Mesothelial cell of epicardium (in vitro differentiated cells): ENCODE measurements at places on chromosomes 4 and X.

GRCh38 chr4:105469736-105470135, 4.1 kb downstream of the PPA2 start:
- DNase-seq, result no peak

- DNase-seq, result no peak
These were observed 70.5 kb downstream of the AFF1 start for GRCh38 chr4:87005369-87005689.

- DNase-seq, result no peak
These were observed 479.3 kb downstream of the INPP4B start for GRCh38 chr4:142366769-142367181.

- no peak for DNase-seq
These were observed 125.3 kb upstream of the RAI2 start for GRCh38 chrX:17986440-17986839.

DNA sequence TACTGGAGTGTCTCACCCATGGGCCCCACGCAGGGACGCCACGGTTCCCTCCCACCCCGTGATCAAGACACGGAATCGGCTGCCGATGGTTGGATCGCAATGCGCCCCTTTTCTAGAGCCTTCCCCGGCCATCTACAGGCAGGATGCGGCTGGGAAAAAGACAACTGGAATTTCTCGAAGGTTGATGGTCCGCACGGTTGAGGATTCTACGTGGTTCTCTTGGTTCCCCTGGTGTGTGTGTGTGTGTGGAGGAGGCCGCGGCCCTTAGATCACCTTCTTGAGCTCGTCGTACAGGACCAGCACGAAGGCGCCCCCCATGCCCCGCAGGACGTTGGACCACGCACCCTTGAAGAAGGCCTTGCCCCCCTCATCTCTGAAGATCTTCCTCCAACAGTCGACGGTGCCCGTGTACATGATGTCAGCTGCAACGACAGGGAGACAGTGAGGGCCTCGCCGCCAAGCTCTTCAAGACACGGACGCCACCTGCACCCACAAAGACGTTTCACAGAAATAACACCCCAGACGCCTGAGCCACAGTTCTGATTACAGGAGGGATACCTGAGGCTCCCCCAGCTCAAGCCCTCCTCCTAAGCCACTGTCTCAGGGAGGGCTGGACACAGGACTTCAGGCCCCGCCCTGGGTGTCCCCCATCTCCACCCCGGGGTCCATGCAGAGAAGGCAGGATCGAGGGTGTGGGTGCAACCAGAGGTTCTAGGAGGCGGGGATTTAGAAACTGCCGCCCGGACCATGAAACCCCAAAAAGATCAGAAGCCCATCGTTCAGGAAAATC, 5.4 kb downstream of the SLC25A6 start:
- DNase-seq, result no peak

GRCh38 chr4:139241784-139242151, 38.3 kb downstream of the MGARP start:
- DNase-seq, result no peak

DNA sequence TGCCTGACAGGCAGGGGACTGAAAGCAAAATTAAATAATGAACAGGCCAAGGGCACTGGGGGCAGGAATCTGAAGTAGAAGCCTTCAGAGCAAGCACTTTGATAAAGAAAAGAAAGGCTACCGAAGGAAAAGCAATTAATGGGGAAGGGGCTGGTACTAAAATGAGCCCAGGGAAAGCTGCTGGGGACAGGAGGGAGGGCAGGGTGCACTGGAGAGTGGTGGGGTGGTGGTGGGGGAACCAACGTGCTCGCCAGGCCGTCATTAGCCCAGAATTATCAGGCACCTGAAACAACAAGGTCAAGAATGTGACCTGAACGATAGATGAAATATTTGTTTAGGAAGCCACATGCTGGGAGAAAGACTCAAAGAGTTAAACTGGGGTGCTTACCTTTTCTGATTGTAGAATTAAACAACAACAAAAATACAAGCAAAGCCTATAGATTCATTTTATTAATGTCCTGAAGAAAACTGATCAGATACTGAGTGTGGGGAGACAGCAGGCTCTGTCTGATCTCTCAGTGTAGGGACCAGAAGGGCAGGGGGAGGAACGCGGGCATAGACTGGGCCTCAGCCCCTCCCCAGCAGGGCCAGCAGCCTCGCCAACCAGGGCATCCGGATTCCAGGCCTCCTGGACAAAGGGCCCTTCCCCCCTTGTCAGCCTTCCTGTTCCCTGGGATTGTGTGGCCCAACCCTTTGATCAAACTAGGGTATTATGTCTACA, 239.7 kb upstream of the KLF3 start:
- no peak for DNase-seq

DNA sequence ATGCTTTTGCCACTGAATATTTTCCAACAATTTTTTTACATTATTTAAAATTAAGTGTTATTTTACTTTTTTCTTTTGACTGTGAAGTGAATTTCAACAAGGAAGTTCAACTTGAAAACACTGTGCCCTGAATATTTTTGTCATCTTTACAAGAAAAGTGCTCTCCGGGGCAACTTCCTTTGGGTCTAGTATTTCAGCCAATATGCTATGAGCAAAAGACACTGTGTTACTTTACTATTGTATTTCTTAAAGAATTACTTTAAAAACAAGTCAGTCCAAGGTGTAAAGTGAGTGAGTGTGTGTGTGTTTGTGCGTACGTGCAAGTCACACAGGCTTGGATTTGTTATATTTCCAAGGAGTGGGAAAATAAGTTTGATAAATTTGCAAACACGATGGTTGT, 7.6 kb upstream of the USP53 start:
- no peak for DNase-seq

DNA sequence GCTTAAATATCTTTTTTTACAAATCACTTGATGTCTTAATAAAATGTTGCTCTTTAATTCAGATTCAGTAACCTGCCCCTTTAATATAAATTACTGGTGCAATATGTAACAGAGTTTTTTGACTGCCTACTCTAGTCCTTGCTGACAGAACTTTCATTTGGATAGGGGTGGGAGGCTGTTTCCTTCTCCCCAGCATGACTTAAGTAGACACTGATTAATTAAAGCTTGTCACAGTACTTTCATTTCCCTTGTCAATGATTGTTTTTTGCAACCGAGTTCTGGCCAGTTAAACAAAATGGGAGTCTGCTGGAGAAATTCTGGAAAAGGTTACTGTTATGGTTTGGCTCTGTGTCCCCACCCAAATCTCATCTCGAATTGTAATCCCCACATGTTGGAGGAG, 37.3 kb upstream of the BBS12 start:
- no peak for DNase-seq

GRCh38 chr4:48687313-48688051, 92.6 kb downstream of the FRYL start:
- DNase-seq, result no peak

DNA sequence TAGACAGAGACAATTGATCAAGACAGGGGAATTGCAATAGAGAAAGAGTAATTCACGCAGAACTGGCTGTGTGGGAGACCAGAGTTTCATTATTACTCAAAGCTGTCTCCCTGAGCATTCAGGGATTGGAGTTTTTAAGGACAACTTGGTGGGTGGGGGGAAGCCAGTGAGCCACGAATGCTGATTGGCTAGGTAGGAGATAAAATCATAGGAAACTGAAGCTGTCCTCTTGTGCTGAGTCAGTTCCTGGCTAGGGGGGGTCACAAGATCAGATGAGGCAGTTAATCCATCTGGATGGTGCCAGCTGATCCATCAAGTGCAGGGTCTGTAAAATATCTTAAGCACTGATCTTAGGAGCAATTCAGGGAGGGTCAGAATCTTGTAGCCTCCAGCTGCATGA, 358.6 kb downstream of the GPM6A start:
- DNase-seq, result no peak

GRCh38 chr4:687048-687970, 1.6 kb downstream of the SLC49A3 start:
- no peak for DNase-seq

DNA sequence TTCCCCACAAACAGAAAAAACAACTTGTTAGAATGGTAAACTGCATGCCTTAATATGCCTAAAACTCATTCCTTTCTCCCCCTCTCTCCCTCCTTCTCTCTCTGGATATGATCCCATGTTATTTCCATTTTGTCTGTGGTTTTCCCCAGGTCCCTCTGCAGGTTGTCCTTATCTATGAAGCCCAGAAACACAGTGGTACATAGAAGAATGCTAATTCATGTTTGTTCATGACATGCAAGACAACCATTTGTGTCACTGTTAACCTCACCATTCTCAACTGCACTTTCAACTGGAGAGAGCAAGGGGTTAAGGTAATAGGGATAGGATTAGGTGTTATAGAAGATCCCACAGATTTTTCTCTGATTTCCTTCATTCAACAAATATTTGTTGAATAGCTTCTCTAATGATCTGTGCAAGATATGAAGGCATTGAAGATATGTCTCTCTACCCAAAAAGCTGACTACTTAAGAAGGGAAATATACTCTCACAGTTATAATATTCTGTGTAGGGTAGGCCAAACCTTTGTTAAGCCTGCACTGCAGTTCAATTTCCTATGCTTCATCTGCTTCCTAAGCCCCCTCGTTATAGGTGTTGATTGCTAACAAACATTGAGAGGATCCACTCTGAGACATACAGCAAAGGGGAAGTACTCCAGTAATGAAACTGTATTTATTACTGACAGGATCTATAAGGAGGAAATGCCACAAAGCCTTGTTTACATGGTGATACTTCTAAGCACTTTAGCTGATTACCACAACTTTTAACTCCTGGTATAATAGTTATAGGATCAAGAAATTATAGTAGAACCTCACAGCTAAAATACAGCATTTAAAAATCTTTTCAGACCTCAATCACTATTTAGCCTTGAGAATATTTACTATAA, 96.1 kb downstream of the FRYL start:
- no peak for DNase-seq

DNA sequence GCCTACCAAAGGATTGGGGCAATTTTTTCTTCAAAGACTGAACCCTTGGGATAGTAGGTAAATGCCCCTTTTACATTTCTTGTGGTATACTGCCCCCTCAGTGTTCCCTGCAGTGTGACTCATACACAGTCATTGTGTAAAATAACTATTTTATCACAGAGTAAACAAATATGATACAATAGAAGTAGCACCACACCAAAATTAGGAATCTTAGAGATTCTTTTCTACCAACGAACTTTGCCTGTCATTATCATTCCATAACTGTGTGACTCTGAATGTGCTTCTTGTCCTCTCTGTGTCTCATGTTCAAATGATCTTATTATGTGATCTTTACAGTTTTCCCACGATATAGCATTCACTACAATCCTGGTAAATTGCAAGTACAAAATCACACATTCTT, 517.0 kb downstream of the ZIC3 start:
- DNase-seq, result no peak

DNA sequence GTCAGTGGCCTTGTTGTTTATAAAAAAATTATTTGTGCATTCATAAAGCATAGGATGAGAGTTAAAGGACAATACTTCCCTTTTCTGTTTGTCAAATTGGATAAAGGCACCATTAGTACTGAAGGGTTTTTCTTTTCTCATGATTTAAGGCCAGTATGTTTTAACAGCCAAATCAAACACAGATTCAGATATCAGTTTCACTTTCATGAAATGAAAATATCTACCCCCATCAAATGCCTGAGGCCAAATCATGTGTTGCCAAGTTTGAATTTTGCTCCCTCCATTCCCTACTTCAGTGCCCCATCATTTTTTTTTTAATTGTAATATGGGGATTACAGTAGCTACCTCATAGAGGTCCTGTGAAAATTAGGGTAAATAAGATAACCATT, 745.9 kb downstream of the RPA4 start:
- DNase-seq, result no peak

DNA sequence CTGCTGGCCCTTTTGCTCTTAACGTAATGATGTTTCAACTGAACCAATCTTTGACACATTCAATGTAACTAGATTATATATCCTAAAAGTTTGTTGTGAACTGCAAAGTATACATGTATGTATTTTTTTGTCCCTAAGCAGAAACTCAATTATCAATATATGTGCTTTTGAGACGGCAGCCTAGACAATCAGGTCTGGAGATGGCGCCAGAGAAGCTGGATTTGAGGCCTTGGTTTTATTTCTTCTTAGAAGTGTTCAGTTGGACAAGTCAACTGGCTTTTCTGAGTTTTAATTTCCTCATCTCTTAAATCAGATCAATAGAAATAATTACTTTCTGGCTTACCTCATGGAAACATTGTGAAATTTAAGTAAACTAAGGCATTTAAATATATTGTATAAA, 62.5 kb downstream of the DCAF8L1 start:
- no peak for DNase-seq

DNA sequence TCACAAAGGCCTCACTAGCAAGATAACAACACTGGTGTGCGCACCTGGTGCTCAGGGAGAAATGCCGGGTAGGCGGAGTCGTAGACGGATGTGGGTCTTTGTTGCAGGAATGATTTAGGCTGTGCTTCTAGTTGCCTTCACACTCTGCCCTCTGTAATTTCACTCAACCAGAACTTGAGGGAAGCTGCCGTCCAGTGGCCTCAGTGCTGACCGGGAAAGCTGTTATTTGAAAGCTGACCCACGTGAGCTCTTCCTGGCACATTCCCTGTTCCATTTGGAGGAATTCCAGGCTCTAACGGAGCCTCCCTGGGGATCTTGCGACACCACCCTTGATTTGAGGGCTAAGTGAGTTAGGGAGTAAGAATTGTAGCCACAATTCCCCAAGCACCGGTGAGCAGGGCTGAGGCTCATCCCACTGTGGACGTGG, 15.9 kb downstream of the SH3TC1 start:
- DNase-seq, result no peak

GRCh38 chr4:80454040-80454439, 118.5 kb downstream of the CFAP299 start:
- no peak for DNase-seq

GRCh38 chrX:39602195-39602594, 495.6 kb downstream of the BCOR start:
- no peak for DNase-seq

DNA sequence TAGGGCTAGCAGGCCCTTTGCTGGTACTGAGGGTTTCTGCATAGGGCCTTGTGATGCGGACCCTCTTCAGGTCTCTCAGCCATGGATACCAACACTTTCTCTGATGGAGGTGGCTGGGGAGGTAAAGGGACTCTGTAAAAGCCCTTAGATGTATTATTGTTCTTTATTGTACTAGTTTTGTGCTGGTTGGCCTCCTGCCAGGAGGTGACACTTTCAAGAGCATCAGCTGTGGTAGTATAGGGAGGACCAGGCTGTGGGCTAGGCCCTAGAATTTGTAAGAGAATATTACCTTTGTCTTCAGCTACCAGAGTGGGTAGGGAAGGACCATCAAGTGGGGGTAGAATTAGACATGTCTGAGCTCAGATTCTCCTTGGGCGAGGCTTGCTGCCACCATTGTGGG, 936.3 kb downstream of the CENPC start:
- DNase-seq, result no peak

DNA sequence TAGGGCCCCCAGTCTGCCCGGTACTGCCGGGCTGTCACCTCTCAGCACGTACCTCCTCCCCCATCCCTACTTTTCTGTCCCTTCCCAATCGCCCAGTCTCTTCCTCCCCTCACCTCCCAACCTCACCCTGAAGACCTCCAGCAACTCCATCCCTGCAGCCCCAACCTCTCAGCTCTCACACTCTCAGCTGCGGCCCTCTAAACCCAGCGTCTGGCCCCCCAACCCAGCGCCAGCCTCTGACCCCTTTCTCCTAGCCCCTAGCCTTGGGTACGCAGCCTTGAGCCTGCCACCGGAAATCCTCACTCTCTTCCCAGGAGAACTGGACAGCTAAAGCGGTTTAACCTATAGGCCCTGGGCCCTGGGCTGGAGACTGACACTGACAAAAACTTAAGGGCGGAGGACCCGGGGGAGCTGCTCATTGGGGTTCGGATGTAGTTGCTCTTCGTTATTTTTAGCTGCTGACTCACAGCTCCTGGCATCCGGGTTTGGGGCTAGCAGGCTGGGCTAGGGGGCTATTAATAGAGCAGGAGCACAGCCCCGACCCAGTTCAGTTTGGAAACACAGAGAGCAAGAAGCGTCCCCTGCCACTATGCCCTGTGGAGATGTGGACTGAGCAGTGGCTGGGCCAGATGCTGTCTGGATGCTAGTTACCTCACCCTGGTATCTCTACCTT, 9.6 kb upstream of the DLG3 start:
- DNase-seq, result no peak
